ENCODE measurements at places on chromosomes 7 and 10.

GRCh38 chr10:82409671-82410070 lies 534.7 kb downstream of the NRG3 start:
- no peak for DNase-seq

DNA sequence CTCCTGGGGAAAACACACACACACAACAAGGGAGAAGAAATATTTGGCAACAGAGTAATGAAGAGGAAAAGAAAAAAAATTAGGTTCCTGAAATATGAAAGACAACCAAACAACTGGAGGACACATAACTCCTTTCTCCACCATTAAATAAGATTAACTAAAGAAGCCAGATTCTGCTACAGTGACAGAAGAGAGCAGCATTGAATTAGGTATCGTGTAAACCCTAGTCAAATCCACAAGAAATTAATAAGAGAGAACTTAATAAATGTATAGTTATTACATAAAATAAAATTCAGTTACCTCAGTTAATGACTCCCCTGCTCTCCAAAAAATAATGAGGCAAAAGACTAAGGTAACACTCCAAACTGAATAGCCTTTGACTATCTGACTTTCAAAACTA lies 306.7 kb downstream of the CRPPA start:
- no peak for DNase-seq

DNA sequence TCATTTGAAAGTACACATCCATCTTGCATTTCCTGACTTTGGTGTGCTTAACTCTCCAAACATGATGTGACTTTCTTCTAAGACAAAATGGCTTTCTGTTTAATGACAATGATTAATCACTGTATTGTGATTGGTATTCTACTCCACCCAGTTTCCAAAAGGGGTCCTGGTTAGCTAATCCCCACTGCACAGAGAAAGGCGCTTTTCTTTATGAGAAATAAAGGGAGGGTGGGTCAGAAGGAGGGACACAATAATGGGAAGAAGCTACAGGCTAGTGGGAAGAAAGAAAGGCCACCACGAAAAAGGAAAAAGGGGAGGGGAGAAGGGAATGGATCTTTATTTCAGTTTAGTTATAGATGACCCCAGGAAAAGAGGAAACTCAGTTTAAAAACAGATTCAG lies 69.2 kb downstream of the PRTFDC1 start:
- no peak for DNase-seq

- no peak for DNase-seq
These were observed 6.0 kb downstream of the NODAL start for GRCh38 chr10:70435241-70436085.

DNA sequence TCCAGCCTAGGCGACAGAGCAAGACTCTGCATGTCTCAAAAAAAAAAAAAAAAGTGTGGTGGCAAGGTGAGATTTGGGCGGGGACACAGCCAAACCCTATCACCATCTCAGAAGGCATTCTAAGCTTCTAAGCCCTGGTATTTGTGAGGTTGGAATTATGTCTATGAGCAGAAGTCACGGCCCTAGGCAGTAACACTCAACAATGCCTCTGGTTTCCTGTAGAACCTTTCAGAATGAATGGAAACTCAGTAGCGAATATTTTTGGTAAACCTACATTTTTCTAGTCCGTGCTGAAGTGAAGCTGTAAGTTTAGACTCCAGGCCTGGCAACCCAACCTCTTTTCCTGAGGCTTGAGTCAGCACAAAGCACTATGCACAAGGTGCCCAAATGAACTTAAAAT lies 88.3 kb downstream of the FAM107B start:
- DNase-seq: no peak

DNA sequence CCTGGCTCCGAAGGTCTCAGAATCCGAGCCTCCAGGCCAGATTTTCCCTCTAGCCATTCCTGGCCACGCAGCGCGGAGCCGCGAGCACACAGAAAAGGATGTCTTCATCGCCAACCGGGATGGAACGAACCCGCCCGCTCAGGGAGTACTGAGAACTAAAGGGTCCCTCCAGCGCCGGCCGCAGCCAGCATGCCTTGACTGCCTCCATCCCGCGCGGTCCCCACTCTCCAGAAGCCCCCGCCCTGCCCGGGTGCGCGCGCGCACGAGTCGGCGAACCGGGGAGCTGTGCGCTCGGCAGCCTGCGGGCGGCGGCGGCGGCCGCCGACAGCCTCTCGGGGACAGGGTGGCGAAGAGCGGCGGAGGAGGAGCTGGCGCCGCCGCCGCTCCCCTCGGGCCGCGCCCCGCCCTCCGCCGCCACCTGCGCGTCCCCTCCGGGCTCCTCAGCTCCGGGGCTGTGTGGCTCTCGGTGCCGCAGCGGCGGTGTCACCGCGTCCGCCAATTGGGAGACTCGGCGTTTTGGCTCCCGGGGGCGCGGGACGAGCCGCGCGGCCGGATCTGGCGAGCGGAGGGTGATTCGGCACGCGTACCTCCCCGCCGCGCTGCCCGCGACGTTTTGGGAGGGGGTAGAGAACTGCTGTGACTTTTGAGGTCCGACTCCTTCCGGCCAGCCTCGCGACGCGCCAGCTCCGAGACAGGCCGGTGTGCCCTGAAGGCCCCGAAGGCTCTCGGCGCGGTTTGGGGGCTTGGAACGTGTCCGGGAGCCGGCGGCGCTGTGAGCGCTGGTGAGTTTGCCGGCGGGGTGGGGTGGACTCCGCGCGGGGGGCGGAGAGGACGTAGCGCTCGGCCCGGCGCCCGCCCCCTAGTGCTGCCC lies 453 bp upstream of the GALNT17 start:
- no peak for DNase-seq

DNA sequence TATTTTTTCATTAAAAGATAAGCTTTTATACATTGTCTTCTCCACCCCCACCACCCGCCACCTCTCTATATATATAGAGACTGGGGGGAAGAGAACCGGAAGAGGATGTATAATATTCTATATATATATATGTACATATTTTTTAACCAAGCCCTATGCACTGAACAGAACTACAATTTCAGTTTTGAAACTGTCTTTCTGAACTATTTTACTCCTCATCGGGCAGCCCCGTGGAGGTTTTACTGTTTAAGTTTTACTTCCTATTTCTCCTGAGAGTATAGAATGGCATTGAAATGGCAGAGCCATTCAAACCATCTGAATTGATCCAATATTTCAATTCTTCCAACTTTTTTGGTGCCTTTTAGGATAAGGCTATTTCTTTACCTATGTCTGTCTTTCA lies 1047.1 kb downstream of the NRG3 start:
- no peak for DNase-seq

- no peak for DNase-seq
These were observed 39.1 kb downstream of the SIRT1 start for GRCh38 chr10:67923551-67923950.

GRCh38 chr10:45607276-45607675 lies 65.3 kb downstream of the ZFAND4 start:
- DNase-seq: no peak
